ENCODE measurements at places on chromosomes 1 and 21. TPM values are rescaled to one million over a fixed set of nuclear protein-coding genes. Genes with fewer than 3 reads are reported as not detected.

KCNJ9 gene
- not detected for total RNA-seq

PCSK9 gene
- total RNA-seq: 0.46 TPM

AKIRIN1 gene
- 39.2 TPM for total RNA-seq

MYOG gene
- not detected for total RNA-seq

ST6GALNAC5 gene
- total RNA-seq: 1.5 TPM
